ENCODE measurements at places on chromosomes 1 and 21.

DNA sequence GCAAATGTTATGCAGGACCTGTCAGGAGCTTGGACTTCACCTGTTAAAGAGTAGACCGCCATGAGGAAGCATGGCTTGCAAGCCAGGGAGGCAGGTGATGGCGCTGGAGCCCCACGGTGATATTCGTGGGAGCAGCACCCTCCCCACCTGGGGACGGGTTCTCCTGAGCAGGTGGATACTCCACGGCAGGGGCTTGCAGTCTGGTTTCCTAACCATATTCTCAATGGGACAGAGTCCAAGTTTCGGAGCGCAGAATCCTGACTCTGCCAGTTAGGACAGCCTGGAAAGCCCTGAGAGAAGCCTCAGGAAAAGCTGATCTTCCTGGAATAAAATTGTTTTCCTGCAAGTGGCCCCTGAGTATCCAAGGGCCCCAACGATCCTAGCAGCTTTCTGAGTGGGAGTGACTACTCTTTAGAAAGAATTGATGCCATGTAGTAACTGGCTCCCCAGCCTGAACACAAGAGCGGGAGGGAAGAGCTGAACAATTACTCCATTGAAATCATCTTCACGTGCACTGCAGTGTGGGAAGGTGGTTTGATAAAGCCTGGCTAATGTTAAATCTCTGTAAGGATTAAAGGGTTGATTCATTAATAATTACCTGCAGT, 146.3 kb upstream of the RAB4A start:
- DNase-seq, result no peak

GRCh38 chr1:190429141-190429540, 48.5 kb downstream of the BRINP3 start:
- DNase-seq, result no peak

DNA sequence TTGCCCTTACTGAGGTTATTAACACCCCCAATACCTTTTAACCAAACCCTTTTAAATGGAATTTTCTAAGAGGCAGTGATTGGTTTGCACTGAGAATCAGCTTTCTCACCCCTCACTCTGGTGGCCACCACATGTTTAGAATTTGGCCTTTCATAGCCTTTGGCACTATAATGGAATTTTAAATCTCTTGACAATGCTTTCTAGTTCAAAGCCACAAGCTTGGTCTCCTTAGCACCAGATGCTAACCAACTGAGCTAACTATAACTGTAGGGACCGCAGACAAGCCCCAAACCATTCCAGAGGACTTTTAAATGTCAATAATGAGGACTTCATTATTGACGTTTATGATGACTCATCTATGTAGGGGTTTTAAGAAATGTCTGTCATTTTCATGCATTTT, 238.7 kb upstream of the SNX7 start:
- DNase-seq, result no peak

- DNase-seq, result no peak
Observed at GRCh38 chr21:42453986-42454570, 41.9 kb downstream of the RSPH1 start.

- no peak for DNase-seq
Observed at GRCh38 chr1:55287723-55288122, 72.6 kb upstream of the USP24 start.

- no peak for DNase-seq
Observed at GRCh38 chr1:168374566-168374965, 93.9 kb downstream of the TBX19 start.

DNA sequence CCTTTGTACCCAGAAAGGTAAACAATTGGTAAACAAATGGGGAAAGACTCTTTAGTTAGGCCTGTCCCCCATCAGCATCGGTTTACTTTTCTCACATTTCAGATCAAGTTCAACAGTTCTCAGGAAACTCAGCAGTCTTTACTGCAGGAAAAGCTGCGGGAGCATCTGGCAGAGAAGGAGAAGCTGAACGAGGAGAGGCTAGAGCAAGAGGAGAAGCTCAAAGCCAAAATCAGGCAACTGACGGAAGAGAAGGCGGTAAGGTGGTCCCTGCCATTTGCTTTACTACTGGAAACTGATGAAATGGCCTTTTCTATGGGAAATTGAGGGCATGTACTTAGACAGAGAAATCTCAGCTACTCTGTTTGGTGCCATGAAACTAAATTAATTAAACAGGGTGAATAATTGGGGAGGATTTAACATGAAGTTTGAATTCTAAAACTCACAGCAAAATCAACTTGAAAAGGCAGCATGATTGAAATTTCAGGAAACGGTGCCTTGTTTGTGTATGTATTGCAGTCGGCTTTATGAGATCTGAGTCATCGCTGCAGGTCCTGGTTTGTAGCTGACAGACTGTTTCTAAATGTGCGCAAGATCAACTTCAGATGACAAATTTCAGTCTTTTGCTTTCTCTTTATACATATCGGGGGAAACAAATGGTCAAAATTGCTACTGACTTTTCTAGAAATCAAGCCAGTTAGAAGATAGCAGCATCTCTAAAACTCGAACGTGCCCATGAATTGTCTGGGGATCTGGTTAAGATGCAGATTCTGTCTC, 67.9 kb upstream of the EFHD2 start:
- no peak for DNase-seq

GRCh38 chr1:221644145-221644448, 97.8 kb downstream of the DUSP10 start:
- no peak for DNase-seq

DNA sequence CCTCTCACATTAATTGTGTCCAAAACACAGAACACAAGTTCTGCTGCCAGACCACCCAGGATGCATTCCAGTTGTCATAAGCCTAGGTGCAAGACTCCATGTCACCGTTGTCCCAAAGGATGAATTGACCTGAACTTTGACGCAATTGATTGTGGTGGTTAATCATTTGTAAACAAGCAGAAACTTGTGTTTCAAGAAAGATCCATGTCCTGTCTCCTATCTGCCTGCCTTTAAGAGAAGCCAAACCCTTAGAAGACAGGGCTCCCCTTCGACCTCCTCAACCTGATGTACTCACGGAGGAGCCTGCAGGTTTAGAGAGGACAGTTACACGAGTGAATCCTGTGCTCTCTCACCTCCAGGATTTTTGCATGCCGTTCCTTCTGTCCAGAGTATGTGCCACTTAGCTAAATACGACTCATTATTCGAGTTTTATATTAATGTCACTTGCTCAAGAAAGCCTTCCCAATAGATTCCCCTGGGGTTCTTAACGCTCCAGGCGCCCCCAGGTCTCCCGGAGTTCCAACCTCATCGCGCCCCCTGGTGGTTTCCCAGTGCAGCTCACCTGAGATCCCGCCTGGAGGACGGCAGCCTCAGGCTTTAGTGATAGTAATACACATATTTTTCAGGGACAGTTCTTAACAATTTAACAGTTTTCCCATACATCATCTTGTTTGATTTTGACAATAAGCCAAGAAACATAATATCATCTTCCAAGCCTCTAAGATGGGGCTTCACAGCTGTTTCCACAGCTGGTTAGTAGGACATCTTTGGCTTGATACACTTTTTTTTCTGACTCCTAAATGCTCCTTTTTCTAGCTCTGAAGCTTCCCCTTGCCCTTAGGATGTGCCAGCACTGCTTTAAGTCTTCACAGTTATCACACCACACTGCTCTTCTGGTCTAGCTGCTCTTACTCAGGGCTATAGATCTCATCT, 2.4 kb upstream of the C8B start:
- DNase-seq, result no peak

DNA sequence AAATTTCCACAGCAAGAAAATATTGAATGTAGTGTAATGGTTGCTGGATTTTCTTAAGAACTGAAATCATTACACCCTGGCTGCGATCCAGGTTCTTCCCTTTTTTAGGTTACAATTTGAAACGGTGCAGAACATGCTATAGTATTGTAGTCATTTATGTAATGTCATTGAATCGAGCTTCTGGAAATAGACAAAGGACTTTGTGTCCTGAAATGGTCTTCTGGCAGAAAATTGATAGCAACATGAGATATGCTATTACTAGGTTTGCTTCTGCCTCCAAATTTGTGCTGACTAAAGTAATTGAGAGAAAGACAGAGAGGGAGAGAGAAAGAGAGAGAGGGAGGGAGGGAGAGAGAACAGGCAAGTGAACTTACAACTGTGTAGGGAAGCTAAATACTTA, 146.2 kb upstream of the NFIA start:
- DNase-seq, result no peak

DNA sequence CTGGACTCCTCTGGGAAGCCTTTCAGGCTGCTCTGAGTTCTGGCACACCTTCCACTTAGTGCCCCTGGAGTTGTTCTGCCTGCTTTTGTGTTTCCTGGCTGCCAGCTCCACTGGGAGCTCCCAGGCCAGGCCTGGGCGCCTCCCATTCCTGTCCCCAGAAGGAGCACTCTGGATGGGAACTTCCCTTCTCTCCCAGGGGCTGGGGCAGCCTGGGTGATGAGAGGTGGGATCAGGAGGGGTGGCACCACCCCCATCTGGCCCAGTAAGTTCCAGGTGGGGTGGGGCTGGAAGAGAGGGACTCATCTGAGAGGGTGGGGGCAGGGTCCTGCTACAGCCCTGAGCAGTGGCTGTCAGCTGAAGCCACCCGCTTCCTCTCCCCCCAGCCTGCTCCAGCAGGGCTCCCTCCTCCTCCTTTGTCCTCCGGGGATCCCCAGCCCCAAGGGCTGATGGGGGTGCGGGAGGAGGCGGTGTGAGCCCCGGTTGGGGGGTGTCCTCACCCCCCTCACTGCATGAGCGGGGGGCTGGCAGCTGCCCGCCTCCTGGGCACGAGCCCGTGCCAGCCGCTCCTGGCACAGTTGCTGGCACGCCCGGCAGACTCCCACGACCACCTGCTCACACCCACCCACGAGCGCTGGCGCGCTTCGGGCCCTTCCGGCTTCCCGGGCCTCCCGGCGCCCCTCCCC, 4.7 kb downstream of the FOXO6 start:
- DNase-seq, result no peak

- no peak for DNase-seq
Observed at GRCh38 chr1:151193304-151193703, 3.3 kb upstream of the VPS72 start.

GRCh38 chr1:182644886-182645285, 39.5 kb downstream of the RGS8 start:
- no peak for DNase-seq

- DNase-seq, result no peak
Observed at GRCh38 chr1:119988306-119989062, 81.0 kb downstream of the NOTCH2 start.

DNA sequence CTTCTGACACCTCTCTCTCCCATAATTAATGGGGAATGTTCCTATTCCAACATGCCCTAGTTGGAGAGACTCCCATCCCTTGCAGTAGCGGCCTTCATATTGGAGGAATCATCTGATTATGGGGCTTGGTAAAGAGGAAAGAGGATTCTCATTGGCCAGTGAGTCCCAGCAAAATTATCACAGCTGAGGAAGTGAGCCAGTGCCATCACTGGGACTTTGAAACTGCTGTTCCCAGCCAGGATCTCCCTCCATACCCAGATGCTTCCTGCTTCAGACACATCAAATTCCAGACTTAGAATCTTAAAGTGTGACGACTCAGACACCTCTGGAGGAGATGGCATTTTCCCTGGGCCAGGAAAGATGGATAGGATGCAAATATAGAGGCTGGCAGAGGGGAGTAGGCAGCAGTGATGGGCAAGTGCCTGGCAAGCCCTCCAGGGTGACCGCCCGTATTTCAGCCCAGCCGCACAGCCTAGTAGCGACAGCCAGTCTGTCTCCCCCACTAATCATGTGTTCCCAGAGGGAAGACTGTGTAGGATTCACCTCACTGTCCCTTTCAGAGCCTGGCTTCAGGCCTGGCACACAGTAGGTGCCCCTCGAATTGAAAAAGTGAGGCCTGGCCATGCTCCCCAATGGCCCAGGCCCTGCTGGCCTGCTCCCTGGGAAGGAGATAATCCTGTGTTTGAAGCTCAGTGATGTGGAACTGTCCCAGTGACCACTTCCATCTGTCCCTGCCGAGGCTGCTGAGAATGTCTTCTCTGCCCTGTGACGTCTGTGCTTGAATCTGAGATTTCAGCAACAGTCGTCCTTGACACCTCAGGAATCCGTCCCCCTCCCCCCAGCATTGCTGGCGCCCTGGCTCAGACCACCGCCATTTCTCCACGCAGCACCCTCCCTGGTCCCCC, 41.2 kb upstream of the MAGOH start:
- no peak for DNase-seq

- no peak for DNase-seq
Observed at GRCh38 chr1:117541003-117541402, 64.8 kb upstream of the TENT5C start.

DNA sequence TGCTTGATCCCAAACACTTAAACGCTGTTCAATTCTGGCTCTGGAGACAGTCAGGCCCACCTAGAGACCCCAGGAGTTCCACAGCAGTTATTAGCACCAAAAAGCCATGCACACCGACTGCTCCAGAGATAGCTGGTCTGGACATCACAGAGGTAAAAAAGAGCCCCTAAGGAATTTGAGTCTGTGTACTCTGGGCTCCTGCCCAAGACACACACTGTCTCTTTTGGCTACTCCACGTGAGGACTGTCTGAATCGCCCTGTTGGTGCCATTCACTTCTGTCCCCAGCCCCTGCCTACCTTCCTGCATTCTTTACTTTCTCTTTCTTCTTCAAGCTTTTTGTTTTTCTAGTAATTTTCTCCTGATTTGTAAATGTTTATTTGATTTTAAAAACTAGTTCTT, 197.4 kb downstream of the ADGRL2 start:
- DNase-seq, result no peak

GRCh38 chr1:89761901-89762300, 58.9 kb upstream of the LRRC8D start:
- no peak for DNase-seq

DNA sequence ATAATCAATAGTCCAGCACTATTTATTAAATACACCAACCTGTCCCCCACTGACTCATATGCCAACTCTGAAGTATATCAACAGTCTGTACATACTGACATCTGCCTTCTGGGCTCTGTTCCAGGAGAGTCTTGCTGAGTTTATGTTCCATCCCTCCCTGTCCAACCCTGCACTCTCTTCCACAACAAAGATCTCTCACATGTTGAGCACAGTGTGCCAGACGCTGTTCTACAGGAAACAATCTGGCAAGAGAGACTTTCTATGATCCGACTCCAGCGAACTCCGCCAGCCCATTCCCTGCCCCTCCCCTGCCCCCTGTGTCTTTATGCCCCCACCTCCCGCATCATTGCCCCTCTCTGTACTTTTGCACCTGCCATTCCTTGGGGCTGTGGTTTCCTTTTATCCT, 3.4 kb downstream of the LACTBL1 start:
- no peak for DNase-seq

GRCh38 chr1:26553942-26554682, 24.6 kb downstream of the RPS6KA1 start:
- DNase-seq, result no peak

DNA sequence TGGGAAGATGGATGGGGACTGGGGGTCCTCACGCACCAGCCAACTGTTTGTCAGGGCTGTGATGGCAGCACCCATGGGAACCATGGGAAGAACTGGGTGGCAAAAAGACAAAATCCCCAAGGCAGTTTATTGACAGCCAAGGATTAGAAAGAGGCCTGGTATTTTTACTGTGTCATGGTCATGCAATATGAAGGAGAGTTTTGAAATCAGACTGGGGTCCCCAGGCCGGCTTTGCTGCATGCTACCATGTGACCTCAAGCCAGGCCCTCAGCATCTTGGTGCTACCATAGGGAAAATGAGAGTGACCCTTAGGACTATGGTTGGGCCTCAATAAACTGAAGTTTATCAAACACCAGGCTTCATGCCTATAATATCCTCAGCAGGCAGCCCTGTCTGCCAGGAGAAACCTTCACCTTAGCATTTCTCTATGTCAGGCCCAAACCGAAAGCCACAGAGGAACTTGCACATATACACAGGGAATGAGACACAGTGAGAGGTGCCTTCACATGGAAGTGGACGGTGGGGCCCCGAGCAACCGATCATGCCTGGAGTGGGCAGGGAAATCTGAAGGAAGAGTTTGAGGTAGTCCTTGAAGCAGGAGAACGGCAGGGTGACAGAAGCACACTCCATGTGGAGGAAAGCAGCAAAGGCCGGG, 203.2 kb downstream of the HIVEP3 start:
- DNase-seq, result no peak

All from sciatic nerve (tissue), 2 donors.